ENCODE measurements at places on chromosomes 3 and 15. TPM values are rescaled to one million over a fixed set of nuclear protein-coding genes. Genes with fewer than 3 reads are reported as not detected.

DNA sequence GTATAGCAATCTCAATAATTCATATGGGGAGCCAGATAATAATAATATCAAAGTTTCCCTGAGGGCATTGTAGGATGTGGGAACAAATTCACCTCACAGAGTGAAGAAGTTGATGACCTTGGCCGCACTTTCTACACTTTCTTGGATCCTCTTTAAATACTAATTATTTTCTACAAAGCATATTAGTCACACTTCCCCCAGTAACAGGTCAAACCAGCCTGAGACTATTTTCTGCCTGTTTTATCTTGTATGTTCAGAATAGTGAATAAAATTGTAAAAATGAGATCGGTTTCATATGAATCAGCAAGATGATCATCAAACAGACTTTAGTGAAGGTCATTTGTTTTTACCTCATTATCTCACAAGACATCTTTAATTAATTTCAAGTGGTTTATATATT is 2.3 kb upstream of the OR5K3 start:
- DNase-seq, result no peak

GOLGA8T gene
- 0.27 TPM for total RNA-seq

GRCh38 chr15:65832549-65833364 is 36.5 kb upstream of the RAB11A start:
- peak; percentile 73 for DNase-seq

GMNC gene
- total RNA-seq, result 4.3 TPM

DNA sequence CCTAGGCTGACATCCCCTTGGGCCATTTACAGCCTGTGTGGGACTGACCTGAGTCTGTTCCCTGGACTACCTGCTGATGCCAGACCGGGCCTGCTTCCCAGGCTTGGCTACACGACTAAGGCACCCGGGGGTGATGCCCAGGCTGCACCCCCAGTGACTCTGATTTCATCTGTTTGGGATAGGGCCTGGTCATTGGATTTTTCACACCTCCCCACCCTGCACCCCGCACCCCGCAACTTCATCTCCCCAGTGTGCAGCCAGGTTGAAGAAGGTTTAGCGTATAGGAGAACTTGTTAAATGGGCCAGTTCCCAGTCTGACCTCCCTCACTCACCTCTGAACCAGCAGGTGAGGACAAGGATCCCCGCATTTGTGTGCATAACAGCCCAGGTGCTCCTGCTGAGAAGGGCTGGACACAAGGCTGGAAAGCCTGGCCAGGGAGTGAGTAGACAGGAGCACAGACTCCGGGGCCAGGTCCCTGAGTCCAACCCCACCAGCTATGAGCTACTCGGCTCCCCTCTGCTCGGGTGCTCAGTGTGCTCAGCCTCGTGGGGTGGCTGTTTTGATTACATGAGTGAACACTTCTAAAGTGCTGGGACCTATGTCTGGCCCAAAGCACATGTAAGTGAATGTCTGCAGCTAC is 18.5 kb downstream of the SLC6A20 start:
- DNase-seq, result no peak

SHF gene
- total RNA-seq, result 5.0 TPM

DNA sequence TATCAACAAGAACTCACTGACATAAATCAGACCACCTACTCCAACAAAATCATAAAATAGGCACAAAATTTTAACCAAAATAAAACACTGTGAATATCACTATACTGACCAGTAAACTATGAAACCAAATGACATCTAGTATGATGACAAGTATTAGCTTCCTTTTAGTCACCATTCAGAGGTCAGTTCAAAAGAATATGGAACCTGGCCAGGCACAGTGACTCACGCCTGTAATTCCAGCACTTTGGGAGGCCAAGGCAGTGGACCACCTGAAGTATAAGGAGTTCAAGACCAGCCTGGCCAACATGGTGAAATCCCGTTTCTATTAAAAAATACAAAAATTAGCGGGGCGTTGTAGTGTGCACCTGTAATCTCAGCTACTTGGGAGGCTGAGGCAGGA is 65.8 kb downstream of the SMARCC1 start:
- DNase-seq, result no peak

DNA sequence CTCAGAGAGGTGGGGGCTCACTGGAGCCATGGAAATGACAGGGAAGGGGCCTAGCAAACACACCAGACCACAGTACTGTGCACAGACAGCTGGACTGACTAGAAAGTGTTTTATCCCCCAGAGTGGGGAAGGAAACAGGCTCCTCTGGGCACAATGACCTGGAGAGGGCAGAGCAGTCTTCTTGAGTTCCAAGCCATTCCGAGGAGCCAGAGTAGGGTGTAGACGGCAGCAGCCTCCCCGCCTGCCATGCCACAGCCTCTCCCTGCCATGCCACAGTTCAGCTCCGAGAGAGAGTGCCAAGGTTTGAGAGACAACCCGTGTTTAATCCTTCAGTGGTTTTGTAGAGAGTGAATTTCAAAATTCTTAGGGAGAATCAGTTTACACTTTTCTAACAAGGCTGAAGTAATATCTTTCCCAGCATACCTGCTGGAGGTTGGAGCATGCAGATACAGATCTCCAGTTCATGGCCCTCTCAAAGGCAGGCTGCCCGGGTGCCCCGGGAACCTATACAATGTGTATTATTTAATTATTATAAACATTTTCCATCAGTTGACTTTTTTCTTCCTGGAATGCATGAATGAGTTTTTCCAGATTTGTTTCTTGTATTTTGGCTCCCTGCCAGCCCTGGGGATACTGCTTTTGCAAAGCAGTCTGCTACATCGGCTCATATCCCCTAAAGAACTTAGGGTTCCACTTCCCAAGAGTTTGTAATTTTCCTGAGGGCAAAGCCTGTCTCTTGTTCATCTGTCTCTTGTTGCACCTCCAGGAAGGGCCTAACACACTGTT is 3.2 kb downstream of the PODXL2 start:
- DNase-seq, result no peak

DNA sequence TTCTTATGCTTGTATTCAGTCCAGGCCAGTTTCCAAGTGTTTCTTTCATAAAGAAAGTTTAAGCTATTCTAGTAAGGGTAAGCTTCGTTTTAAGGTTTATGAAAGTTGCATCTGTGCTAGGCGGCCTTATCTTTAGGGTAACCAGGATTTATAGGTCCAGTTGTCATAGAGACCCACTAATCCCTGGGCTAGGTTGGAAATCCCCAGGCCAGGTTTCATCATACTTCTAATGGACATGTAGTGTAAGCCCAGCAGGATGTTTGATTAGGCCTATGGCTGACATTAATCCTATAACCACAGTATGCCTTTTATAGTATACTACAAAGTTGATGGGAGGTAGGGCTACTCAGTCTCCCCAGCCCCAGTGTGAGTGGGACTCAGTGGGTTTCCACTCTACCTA is 312.4 kb downstream of the CACNA2D3 start:
- no peak for DNase-seq

ZIC4 gene
- not detected for total RNA-seq

AMT gene
- 30.5 TPM for total RNA-seq

CTDSPL2 gene
- 17.2 TPM for total RNA-seq

DNA sequence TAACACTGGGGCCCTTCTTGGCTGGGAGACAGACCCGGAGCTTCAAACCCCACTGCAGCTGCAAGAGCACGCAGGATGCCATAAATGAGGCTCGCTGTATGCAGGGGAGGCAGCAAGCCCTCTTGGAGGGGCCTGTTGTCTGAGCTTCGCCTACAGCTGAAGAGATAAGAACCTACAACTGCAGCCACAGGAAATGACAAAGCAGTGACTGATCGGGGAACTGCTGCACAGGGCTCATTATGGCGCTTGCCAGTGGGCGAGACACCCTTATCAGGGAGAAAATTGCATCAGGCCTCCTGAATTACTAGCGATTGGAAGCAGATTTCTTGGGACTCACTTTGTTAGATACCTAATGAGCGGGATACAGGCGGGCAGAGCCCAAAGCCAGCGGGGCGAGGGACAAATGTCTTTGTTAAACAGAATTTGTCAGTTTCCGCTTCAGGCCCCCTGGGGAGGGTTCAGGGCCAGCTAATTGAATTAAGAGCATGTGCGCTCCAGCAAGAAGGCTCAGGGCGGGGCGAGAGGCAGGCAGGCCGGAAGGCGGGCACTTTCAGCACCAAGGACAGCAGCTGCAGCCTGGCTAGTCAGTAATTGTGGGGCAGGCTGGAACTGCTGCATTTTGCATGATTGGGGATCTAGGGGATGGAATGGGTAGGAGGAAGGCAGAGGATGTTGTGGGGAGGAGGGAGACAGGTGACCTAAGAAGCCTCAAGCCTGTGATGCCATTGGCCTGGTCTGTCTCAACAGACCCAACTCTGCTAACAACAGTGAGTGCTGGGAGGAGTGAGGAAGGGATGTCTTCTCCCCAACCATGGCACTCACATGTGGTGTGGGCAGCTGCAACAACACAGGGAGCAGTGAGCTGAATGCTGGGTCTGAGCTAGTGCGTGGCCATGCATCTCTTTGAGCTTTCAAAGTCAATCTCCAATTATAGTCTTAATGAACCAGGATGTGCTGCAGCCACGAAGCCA is 55.3 kb downstream of the CCDC33 start:
- peak; percentile 89 for DNase-seq

GRCh38 chr3:111802700-111803099 is 56.4 kb upstream of the PHLDB2 start:
- no peak for DNase-seq

DNA sequence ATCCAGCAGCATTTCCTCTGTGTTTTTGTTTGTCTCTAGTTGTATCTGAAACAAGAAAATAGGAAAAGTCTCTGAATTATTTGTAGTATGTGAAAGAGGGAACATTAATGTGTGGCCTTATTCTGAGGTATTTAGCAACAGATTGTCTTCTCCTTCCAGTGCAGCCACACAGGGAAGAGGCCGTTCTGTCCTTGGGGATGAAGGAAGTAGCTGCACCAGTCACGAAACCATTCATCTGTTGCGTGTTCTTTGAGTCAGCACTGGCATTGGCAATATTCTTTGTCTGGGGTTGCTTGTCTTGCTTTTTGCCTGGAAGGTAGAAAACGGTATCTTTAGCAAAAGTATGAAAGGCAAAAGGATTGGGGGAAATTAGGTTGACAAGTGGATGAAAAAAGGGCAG is 91.6 kb downstream of the CDIN1 start:
- no peak for DNase-seq

GRCh38 chr3:5312290-5312689 is 124.8 kb downstream of the EDEM1 start:
- no peak for DNase-seq

DNA sequence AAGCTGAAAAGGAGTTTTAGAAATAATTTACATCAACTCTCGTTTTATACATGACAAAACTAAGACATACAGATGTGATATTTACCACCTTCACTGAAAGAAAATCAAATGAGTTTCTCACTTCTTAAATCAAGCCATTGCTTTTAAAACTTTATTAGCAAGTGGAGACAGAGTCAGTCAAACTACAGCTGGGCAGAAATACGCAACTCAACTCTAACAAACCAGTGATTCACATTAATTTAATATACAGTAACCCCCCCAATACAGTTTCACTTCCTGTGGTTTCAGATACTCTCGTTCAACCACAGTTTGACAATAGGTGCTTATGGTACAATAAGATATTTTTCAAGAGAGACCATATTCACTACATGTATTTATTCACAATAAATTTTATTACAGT is 477.1 kb downstream of the MAGI1 start:
- DNase-seq, result no peak

IL5RA gene
- 0.17 TPM for total RNA-seq

LMCD1 gene
- total RNA-seq, result 37.9 TPM

FBXW12 gene
- not detected for total RNA-seq

DNA sequence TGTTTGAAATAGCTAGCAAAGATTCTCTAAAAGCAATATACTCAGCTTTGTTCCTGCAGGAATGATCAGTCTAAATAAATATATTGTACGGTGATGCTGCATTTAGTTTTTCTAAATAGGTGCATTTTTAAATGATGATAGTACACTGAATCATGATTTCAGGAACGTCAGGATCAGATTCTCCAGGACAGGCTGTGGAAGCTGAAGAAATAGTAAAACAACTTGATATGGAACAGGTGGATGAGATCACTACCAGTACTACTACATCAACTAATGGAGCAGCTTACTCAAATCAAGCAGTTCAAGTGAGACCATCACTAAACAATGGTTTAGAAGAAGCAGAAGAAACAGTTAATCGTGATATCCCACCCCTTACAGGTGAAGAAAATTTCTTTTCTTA is 46.3 kb upstream of the EIF3J start:
- DNase-seq, result no peak

SEMA6D gene
- 19.7 TPM for total RNA-seq

DNA sequence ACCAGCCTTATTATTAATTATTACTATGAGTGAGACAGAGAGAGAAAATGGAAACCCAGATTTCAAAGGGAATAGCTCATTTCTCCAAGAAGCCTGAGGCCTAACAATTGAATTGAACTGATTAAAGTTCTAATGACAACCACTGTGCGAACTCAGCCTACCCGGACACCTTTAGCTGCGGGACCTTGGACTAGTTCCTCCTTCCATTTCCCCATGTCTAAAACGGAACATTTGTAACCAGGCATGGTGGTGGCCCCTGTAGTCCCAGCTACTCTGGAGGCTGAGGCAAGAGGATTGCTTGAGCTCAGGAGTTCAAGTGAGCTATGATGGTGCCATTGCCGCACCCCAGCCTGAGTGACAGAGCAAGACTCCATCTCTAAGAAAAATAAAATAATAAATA is 16.4 kb upstream of the RTP2 start:
- DNase-seq, result no peak

DNA sequence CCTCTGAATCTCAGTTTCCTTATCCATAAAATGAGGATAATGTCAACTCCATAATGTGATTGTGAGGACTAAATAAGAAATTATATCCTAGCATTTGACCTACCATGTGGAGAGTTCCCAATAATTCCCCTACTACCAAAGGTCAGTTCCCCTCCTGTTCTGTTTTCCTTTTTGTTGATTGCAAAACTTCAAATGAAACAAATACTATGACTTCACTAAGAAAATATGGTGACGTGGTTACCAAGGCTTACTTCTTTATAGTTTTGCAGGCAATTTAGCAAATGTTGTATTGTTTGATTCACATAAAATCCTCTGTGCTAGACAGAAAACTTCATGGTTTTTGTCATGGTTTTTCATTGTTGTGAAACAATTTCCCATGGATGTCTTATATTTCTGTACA is 153.8 kb upstream of the RORA start:
- no peak for DNase-seq

DNA sequence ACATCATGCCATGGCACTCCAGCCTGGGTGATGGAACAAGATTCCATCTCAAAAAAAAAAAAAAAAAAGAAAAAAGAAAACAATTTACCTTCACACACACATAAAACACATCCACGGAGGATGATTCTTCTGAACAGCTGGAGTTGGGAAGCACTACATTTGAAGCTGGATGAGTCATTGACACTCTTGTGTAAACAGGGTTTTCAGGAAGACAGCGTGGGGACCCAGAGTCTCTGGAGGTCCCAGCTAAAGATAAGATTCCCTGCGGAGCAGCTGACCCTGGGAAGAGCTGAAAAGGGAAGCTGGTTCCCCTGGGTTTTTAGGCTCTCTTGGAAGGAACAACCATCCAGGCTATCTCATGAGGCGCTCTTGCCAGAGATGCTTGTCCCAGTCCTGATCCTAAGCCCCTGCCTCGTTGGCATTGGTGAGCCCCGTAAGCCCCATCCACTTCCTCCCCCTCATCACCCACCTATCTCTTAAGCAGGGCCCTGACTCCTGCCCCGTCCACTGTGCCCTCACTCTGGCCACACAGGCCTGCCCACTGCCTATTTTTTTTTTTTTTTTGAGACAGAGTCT is 32.0 kb upstream of the FURIN start:
- no peak for DNase-seq
